ENCODE measurements at places on chromosomes 4 and X. TPM values are rescaled to one million over a fixed set of nuclear protein-coding genes. Genes with fewer than 3 reads are reported as not detected.

GRCh38 chrX:101483705-101484104, 1.6 kb upstream of the ARMCX4 start:
- DNase-seq = no peak

DNA sequence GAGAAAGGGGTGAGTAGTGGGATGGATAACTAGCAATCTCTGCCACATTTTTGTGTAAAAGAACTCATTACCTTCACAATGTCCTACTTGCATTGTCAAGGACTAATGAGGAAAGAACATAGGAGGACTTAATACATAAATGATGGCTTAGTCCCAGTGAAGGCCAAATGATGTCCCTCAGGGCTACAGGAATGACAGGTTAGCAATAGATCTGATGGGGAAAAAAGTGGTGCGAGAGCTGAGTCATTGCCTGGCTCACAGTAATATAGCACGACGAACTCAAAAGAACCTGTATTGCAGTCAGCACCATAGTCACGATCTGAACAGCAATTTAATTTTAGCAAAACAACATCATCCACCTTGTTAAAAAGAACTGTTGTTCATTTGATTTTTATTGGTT, 70.9 kb upstream of the ARHGAP36 start:
- no peak for DNase-seq

GRCh38 chrX:119406776-119407175, 7.6 kb downstream of the SLC25A43 start:
- no peak for DNase-seq

DNA sequence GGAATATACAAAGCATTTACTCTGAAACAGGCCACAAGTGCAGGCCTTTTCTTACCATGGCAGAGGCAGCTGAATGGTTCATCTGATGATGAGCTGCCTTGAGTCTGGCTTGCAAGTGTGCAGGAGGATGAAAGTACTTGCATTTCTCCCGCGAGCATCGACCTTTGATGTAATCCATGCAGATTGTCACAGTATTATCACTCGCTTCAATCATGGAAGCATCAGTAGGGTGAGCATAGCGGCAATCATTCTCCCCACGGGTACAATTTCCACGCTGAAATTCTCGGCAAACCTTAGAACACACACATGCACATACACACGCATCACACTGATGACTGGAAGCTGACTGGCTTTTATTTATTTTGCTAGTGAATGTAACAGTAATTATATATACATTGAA, 98.0 kb downstream of the MBNL3 start:
- DNase-seq = no peak

DNA sequence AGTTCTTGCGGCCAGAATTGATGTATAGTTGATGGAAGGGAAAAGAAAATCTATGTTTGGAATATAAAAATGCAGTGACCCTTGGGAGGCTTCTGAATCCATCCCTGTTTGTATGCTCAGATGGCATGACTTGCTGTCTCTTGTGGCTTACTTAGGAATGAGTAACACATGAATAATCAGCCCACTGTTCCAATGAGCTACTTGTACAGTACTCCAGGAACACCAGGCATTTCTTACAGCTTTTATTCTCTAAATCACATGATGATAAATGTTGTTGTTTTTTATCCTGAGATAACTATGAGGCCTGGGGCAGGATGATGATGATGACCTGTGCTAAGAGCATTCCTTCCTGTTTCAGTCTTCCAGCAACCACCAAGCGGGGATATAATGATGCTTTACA, 18.9 kb downstream of the TMPRSS11E start:
- DNase-seq = no peak

DNA sequence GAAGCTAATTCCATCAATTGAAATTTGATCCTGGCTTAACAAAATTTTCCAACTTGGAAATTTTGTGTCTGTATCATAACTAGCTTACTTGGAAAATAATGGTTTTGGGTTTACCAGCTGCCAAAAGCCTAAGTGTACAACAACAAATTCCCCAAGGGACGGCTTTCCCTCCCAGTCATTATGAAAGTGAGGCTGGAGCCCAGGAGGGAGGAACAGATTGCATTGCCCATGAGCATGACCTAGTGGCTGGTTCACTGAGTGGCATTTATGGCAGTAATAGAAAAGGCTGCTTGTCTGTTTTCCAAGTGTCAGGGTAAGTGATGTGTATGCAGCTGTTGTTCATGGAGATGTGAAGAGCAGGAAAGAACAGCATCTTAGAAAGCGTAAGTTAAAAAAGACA, 70.8 kb upstream of the HHIP start:
- no peak for DNase-seq

GRCh38 chr4:15976456-15977447, 13.8 kb upstream of the FGFBP2 start:
- DNase-seq = no peak

GRCh38 chr4:75142382-75142781, 209.5 kb downstream of the PARM1 start:
- DNase-seq = no peak

The FGFBP1 gene
- 7.0 TPM for total RNA-seq

The TMEM31 gene
- total RNA-seq = not detected

The CXorf65 gene
- total RNA-seq = not detected

The SPANXA1 gene
- total RNA-seq = not detected

The UGT8 gene
- 60.5 TPM for total RNA-seq

The VCX2 gene
- not detected for total RNA-seq

The CFAP47 gene
- total RNA-seq = not detected

Measured in transverse colon (tissue), 4 donors.